AG10803 (cell line): ENCODE measurements at places on chromosomes 11 and 22.

DNA sequence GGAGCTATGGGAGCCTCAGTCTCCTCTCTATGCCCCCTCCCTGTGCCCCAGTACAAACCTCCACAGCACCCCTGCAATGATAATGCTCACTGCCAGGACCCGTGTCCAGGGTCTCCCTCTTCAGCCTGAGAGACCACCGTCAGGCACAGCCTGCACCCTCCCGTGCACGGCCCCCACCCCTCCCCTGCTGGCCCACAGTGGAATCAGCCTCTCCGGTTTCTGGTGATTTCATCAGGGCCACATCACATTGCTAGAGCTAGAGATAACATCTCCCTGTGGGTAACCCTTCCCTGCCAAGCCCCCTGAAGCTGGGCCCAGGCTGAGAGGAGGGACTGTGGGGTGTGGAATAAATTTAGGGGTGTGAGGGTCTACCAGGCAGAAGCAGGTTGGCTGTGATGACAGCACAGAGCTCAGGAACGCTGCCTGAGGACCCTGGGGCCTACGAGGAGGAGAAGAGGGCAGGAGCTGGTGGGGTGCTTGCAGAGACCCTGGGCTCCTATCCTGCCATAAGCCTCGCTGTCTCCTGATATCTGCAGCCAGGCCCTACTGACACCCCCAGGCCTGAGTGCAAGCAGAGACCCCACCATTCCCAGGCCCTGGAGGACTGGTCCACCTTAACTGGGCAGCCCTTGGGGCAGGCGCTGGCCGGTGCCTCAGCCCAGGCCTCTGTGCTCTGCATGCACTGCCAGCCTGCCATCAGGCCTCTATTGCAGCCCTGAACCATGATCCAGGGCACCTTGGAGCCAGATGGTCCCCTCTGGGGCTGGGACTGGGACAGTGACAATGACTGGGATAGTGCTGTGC, at the start of gene KLHDC7B:
Gene KLHDC7B, plus strand, starts transcription at position 378 of the 804 bp plus-strand sequence. Its CDS starts 345 bp downstream, at position 723.
- peak; percentile 55 for DNase-seq

- DNase-seq: no peak
Observed at GRCh38 chr11:47518212-47518964, 34.5 kb downstream of the CELF1 start.

- DNase-seq: peak; percentile 27
Observed at GRCh38 chr22:19576460-19577421, 52.5 kb upstream of the CLDN5 start.

DNA sequence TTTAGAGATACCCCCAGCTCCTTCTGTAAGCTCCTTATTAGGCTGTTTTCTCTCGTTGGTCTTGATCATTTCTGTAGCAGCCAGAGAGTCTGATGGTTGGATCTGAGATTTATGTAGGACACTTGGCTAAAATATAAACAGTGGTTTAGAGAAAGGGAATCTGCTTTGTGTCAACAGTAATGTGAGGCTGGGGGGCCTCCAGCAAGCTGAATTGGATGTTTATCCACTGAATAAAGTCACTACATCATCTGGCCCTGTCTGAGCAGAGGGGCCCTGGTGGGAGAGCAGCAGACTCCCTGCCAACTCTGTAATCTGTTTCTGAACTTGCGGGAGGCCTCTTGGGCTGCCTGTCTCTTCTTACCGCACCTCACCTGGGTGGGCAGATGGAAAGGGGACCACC, 328.5 kb upstream of the PLET1 start:
- no peak for DNase-seq

- peak; percentile 18 for DNase-seq
Observed at GRCh38 chr11:68181719-68182451, 31.2 kb downstream of the KMT5B start.

DNA sequence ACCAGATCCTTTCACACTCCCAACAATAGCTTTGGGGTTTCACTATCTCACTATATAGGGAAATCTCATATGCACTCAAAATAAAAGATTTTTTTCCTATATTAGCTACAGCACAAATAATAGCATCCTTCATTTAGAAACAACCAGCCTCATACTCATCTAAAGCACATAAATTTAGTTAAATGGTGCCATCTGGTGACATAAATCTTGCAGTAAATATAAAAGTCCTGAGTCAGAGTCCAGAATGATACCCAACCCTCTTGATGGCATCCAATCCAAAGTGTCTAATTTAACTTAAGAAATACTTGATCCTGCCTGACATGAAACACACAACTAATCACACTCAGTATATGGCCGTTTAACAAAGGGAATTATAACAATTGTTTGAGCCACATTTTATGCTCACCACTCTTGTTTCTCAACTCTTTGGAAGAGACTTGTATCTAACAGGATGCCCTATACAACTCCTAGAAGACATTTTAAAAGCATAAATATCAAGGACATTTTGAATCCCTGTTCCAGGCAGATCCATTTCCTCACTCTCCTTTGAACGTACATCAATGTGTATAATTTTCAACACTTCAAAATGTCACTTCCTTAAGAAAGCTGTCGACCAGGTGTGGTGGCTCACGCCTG, 36.2 kb downstream of the DLG2 start:
- peak; percentile 41 for DNase-seq

- DNase-seq: no peak
Observed at GRCh38 chr11:20064961-20065405, 95.3 kb downstream of the DBX1 start.

DNA sequence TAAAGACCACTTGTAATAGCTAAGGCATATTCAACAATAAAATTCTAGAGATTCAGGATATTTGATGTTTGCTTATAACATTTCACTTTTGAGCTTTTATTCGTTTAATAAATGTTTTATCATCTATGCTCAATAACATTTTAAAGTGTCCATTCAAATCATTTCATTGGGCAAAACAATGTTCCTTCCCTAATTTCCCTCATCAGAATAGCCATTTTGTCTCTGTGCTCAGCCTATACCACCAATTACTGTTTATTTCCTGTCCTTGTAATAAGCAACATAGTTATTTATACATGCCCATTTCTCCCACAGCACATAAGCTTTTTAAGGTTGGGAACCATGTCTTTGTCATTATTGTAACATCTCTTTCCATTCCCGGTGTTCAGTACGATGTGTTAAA, 1.3 kb upstream of the SC5D start:
- DNase-seq: no peak

GRCh38 chr11:35393098-35393497, 26.3 kb downstream of the SLC1A2 start:
- DNase-seq: peak; percentile 47

DNA sequence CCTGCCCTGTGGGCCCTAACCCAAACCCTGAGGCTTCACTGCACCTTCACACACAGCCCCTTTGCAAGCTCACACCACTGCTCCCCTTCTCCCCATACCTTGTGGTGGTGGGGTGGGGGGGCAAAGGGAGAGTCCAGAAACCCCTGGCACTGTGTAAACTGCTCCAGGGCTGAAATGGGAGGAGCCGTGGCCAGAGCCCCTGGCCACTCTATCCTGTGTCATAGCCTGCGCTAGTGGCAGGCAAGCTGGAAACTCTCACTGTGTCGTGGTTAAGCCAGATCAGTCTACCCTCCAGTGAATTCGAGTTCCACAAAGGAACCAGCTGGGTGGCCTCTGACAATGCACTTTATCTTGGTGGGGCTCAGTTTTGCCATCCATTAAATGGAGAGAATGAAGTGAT, 8.4 kb upstream of the SYT13 start:
- no peak for DNase-seq

GRCh38 chr22:41262250-41262765, 21.6 kb upstream of the CHADL start:
- no peak for DNase-seq

GRCh38 chr11:44709966-44710365, 16.8 kb upstream of the TSPAN18 start:
- DNase-seq: peak; percentile 29

DNA sequence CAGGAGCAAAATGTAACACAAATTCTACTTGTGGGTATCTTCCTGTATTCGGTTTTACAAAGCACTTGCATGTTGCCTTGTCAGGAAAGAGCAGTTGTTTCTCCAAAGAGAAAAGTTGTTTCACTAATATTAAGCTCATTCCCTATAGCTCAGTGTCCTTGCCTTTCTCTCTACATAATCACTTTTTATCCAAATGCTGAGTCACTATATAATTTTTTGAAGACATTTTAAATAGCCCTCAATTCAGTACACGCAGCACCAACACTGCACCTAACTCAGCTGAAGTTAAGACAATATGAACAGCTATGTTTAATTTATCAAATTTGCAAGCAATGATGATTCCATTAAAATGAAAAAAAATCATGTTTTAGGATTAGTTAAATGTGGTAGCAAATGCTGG, 14.5 kb upstream of the MRTFA start:
- no peak for DNase-seq

DNA sequence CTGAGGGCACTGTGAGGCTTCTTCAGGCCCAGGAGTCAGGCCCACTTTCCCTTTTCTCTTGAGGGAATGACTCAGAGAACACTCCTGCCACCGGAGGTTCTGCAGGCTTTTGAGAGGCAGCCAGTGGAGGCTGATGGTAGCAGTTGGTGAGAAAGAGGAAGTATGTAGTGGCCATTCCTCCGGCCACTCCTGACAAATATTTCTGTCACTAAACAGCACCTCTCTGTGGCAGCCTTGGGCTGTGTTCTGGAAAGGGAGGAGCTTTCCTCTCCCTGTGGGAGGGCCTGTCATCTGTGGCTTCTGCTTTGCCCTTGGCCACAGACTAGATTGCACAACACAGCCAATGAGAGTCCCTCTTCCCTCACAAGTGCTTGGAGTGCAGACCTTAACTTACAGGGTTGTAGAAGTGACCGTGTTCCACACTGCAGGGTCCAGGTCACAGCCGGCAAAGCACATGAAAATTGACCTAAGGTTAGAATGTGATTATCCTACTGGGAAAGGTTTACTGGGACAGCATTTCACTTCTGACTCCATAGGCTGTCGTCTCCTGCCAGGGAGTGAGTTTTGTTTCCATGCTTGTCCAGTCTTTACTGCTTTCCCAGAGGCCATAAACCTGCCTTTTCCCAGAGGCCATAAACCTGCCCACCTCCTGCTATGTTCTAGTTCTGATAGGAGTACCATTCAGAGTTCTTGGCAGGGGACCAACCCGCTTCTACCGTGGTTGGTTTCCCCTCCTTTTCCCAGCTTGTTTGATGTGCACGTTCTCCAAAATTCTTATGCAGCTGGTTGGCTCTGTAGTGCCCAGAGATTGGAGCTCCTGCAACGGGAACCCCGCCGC, 33.3 kb downstream of the MARK2 start:
- peak; percentile 97 for DNase-seq

GRCh38 chr22:31846161-31847115, 92.6 kb downstream of the DEPDC5 start:
- no peak for DNase-seq

DNA sequence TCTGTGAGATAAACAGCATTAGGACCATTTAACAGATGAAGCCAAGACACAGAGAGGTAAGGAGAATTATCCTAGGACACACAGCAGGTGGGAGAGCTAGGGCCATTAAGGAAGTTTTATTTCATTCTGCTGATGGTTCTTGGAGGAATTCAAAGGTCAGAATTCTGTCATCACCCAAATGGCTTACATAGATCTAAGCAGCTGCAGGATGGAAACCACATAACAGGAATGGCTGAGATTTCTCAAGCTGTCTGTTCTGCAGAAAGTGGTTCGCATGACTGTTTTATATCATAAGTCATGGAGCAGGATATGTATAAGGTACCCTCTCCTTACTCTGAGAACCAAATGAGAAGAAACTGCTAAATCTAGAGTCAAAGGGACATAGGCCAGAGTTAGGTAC, 163.2 kb upstream of the NARS2 start:
- peak; percentile 56 for DNase-seq

- peak; percentile 37 for DNase-seq
Observed at GRCh38 chr11:63614136-63614671, at the start of gene PLAAT3. PLAAT3 (minus strand) TSS chr11:63614433; CDS start chr11:63614014, 419 bp downstream.

GRCh38 chr11:11968511-11969280, 39.7 kb downstream of the DKK3 start:
- DNase-seq: peak; percentile 94

DNA sequence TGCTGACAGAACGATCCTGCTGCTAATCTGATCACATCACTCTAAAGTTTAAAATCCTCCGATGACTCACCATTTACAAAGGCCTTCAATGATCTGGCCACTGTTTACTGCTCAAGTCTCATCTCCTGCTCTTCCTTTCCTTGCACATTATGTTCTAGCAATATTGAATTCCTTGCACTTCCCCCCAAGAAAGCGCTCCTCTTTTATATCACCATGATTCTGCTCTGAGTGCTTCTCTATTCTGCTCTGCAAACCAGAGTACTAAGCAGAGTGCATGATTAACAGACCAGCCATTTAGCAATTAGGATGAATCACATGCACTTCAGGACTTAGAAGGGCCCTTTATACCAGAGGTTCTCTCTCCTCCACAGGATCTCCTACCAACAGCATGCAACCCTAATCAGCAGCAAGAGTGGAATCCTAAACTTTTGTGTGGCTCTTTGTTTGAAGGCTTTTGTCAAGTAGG, 1122.8 kb upstream of the CCDC90B start:
- DNase-seq: peak; percentile 29

GRCh38 chr22:27156821-27157489, 499.6 kb downstream of the MIAT start:
- DNase-seq: no peak

GRCh38 chr22:35708453-35708852, 9.2 kb upstream of the APOL5 start:
- DNase-seq: no peak

GRCh38 chr11:45233121-45233803, 52.9 kb downstream of the SYT13 start:
- DNase-seq: peak; percentile 55

- DNase-seq: peak; percentile 20
Observed at GRCh38 chr11:64378335-64378880, 19.4 kb downstream of the RPS6KA4 start.

DNA sequence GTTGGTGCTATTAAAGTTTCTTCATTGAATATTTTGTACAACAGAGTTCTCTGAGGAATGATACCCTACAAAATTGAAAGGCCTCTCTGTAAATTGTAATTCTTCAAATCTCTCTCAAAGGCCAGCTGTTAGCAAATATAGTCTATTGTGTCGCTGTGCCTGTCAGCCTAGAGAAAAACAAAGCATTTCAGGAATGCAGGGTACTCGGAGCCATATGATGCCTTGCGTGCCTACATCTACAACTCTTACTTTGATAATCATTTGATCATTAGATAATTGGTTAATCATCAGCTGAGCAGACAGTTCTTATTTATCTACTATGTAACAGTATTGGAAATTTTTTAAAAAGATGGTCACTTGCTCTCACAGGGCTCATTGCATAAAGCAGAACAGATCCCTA, 67.3 kb downstream of the RNF169 start:
- DNase-seq: no peak

GRCh38 chr11:45961751-45962240, 39.3 kb downstream of the LARGE2 start:
- DNase-seq: no peak
